A549 treated with RU486 at 1 μM for 4 hours (cell line): ENCODE measurements at places on chromosomes 1 and 21. TPM values are rescaled to one million over a fixed set of nuclear protein-coding genes. Genes with fewer than 3 reads are reported as not detected.

The KMO gene
- total RNA-seq: 0.90 to 1.7 TPM (median 1.2 TPM) in 5 replicates

The SH2D2A gene
- total RNA-seq: 2.1 to 5.6 TPM (median 3.6 TPM) in 5 replicates

The RAB7B gene
- total RNA-seq: 1.2 to 3.4 TPM (median 1.5 TPM) in 5 replicates

The RGSL1 gene
- not detected in 5 replicates for total RNA-seq
